ENCODE measurements at places on chromosomes 1 and 21.
A peak's percentile ranks its signal among the peaks of the same experiment; 100 is the strongest.

DNA sequence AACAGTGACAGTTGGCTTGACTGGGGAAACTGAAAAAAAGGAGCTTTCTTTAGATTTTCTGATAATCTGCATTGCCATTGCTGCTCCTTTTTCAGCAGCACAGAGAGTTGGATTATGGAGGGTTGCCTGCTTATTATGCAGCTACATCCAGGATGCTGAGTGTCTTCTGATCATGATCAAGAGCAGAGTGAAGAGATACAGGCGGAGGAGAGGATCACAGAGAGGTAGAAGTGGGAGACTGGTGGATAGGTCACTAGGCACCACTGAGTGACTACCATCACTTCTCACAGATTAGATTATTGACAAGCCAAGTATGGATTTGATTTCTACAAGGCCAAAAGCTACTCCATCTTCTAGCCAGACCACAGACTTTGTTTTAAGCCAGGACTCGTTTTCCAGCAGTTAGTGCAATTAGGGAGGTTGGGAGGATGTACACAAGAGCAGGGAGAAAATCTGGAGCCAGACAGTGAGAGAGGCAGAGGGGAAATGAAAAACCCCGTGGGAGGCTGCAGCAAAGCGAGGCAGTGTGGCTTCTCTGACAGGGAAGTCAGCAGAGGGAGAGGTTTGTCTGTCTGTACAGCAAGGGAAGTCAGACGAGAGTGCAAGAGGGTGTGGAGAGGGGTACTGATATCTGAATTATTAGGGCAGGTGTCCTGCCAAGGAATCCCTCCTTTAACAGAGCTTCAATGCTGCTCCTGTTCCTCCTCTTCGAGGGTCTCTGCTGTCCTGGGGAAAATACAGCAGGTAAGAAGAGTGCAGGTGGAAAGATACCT, at the start of gene CD1E:
Gene CD1E (plus strand): TSS at position 592 of the 773 bp plus-strand sequence. CDS start 95 bp downstream, at position 687.
- no peak for DNase-seq

- DNase-seq, result no peak
Observed at GRCh38 chr1:8167936-8168335, 141.8 kb upstream of the ERRFI1 start.

GRCh38 chr1:245863566-245864184, 643.4 kb downstream of the SMYD3 start:
- no peak for DNase-seq

- peak; percentile 91 for DNase-seq
Observed at GRCh38 chr1:23908453-23909341, 4.5 kb downstream of the CNR2 start.

- no peak for DNase-seq
Observed at GRCh38 chr1:199152676-199153075, 513.8 kb downstream of the PTPRC start.

DNA sequence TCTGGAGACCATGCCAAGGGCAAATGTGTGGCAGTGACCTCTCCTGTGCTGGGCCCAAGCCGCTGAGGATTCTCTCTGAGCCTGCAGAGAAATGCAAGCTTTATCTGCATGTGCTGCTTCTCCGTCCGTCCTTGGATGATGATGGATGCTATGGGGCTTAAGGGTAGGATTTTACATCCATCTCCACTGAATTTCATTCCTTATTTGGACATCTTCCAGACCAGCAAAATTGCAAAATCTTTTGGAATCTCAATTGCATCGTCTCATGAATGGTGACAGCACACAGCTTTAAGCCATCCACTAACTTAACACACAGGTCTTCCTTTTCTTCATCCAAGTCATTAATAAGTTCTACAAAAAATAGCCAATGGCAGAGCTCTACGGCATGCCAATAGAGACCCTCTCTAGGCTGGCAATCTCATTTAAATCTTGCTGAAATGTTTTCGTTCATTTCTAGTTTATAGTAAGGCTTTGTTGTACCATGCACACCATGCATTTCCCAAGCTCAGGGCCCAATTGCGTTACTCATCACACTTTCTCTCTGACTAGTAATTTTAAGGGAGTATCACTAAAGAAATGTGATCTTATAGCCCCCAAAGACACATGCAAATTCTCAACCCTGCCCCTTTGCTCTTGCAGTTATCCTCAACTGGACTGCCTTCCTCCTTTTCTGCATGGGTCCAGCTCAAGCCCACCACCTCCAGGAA, 11.1 kb downstream of the BATF3 start:
- no peak for DNase-seq

DNA sequence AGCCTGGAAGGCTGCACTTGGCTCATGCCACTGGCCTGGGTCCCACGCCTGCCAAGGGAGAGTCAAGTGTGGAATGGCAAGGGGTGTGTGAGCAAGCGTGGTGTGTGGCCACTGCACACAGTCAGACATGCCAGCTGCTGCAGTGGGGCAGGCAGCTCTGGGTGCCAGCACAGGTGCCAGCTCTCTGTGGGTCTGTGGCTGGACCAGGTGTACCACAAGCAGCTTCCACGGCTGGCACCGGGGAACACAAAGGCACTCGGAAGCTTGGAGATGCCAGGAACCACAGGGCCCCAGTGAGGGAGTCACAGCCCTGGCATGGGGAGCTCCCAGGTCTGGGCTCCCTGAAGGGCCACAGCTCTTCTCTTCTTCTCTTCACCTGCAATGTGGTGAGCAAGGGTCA, 34.8 kb downstream of the ACTL8 start:
- no peak for DNase-seq

DNA sequence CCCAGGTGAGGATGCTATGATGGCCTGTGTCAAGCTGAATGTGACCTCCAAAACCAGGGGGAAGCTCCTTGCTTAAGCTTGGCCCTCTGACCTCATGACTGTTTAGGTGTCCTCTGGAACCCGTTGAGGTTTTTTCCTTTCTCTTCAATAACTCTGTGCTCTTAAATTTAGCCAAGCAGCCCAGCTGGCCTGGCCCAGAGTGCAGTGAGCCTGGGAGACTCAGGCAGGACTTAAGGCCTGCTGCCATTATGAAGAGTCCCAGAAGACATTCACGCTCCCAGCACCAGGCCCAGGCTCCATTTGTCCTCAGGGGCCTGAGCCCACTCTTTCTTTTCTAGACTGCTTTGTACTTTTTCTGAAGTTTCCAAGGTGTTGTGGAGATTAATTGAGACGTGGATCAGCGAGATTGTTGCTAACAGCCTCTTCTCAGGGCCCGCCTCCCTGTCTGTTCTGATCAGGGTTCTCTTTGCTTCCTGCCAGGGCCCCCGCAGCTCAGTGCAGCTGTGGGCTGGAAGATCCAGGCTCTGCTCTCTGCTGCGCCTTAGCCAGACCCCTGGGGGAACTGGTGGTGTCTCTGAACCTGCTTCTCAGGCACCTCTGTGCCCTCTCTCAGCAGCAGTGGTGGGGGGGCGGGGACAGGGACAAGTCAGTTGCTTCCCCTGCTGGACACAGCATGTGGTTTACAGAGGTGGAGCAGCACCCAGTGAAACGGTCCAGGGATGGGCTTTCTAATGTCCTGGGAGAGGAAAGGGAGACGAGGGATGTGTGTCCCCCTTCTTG, 124.2 kb downstream of the GRIK3 start:
- DNase-seq, result no peak

DNA sequence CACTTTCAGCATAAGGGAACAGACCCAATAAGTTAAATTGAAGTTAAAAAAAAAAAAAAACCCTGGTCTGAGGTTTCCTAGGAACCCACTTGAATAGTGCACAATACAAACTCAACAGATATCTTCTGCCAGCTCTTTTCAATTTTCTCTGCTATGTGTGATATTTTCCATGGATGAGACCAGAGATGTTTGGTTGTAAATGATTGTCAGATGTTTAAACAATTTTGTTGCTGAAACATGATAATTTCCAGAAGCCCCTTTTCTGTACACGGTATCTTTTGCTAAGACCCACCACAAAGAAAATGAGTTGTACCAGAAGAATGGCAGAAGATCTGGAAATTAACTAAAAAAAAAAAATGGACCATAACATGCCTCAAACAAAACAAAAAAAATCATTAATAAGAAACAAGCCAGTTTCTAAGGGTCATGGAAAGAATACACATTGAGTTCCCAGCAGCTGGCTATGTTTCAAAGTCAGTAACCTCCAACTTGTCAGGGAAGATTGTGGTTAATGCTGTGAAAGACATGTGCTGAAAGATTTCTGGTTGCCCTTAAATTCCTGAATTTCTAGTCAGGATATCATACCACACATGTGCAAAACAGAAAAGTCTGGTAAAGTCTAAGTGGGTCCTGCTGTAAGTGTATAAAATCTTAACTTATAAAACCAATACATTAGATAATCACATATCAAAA, 35.6 kb upstream of the MGST3 start:
- DNase-seq, result no peak

DNA sequence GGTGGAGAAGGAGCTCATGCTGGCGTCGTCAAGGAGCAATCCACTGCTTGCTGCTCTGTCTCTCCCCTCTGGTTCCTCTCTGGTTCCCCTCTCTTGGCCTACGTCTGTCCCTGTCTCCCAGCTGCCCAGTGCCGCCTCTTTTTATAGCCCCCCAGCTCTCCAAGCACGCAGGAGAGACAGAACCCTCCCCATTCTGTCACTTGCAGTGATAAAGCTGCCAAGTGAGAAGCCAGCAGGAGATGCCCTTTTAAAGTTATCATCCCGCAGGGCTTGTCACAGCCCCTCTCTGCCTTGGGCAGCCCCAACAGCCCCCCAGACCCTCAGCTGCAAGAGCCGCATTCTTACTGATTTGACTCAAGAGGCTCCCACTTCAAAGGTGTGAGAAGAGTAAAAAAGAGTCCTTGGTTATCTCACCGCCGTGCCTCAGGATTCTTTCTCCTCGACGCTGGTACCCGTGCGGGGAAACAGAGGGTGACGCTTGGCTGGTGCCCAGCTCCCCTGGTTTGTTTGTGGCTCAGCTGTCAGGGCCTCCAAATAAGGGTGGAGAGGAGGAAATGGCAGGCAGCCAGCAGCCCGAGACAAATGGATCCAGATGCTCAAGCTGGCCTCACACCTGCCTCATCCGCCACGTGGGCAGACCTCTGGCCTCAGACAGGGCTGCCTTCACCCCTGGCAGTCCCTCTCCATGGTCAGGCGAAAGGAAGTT, at the start of gene NPPA:
Gene NPPA (minus strand): TSS at position 117 of the 706 bp plus-strand sequence. CDS start 99 bp downstream, at position 18.
- no peak for DNase-seq

- DNase-seq, result no peak
Observed at GRCh38 chr1:68313735-68314134, 81.4 kb upstream of the WLS start.

GRCh38 chr1:204751883-204752687, 66.5 kb upstream of the LRRN2 start:
- DNase-seq, result no peak

DNA sequence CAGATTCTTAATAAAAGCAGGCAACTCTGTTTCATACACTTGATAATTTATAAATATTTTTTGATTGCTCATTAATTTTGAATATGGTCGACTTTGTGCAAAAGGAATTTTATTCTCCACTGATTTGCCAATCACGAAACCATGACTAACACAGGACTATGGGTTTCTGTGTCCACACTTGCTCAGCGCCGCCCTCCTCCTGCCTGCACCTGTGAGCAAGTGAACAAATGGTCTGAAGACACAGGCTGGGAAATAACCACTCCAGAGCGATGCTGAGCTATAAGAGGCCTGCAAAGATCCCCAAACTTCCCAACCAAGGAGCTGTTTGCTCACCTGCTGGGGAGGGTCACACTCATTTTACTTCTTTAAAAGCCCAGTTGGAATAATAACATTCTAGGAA, 19.6 kb downstream of the ABCB10 start:
- no peak for DNase-seq

DNA sequence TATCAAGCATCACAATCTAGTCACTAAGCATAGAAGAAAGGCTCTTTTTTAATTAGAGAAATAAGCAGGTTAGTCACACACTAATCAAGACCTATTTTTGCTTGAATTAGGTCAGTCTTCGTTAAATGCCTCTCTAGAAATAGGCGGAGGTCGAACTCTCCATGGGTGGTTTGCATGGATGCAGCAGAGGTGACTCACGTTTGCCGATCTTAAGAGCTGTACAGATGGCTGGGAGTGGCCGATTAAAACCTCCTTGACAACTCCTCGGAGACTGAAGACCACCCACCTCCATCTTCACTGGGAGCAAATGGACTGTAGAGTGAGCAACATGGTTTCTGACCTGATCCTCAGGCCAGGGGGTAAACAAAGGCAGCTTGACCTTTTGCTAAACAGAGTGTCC, 249.3 kb downstream of the ZNF648 start:
- DNase-seq, result no peak

GRCh38 chr1:160780398-160780755, 15.6 kb upstream of the LY9 start:
- DNase-seq, result no peak

DNA sequence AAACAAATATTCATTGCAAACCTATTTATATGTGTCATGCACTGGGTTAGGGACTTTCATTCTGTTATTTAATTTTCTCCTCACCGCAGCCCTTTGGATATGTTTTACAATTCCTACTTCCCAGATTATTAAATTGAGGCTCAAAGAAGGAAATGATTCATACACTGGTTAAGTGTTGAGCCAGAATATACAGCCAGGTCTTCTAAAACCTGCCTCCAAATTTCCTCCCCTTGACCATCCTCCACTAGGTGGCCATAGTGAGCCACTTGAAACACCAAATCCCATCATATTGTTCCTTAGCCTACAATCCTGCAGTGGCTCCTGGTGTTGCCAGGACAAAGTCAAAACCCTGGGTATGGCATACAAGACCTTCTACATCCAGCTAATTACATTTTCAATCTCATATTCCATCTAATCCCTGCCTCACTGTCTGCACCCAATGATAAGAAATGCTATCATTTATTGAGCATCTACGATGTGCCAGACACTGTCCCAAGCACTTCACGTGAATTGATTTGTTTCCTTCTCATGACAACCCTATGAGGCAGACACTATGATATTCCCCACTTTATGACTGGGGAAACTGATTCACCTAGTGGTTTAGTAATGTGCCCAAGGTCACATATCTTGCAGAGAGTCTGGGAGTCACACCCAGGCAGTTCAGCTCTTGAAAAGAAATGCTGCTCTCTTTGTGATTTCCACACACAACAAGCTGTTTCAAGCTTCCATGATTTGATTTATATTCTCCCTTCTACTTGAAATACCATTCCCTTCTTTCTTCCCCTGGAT, 23.6 kb upstream of the KIRREL1 start:
- DNase-seq, result peak; percentile 65

- peak; percentile 56 for DNase-seq
Observed at GRCh38 chr1:31373056-31373896, at the start of gene FABP3. Gene FABP3 (minus strand): TSS chr1:31373076. CDS start chr1:31373014, 62 bp downstream.

DNA sequence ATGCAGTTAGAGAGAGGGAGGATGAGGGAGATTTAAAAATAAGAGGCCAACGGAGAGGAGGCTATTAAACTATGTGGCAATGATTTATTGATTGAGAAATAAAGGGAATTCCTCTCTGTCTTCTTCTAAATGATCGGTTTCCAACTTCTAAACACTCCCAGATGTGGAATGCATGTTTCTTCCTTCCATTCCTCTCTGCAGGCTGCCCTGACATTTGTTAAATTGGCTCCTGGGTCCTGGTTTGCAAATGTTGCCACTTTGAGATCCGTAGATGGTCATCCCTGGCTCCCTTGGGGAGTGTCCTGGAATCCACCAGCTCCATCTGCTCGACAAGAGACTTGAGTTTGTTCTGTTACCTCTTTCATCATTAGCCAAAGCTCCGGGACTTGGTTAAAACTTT, 10.3 kb upstream of the C1orf198 start:
- no peak for DNase-seq

DNA sequence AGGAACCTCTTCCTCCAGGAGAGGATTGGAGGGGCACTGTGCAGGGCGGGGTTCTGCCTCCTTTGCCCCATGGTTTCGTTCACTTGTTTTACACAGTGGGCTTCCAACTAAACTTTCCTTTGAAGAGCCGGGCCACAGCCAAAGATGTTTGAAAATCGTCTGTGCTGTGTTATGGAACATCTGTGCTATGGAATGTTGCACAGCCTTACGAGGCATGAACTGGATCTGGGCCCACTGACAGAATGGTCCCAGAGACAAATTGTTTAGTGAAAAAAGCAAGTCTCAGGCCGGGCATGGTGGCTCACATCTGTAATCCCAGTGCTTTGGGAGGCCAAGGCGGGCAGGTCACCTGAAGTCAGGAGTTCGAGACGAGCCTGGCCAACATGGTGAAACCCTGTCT, 12.6 kb upstream of the MEF2D start:
- DNase-seq, result no peak

Measured in KBM-7 (cell line).